Activated CD4-positive, alpha-beta T cell treated with anti-CD3 and anti-CD28 coated beads for 4 hours (primary cell): ENCODE measurements at places on chromosomes 7 and 10.

DNA sequence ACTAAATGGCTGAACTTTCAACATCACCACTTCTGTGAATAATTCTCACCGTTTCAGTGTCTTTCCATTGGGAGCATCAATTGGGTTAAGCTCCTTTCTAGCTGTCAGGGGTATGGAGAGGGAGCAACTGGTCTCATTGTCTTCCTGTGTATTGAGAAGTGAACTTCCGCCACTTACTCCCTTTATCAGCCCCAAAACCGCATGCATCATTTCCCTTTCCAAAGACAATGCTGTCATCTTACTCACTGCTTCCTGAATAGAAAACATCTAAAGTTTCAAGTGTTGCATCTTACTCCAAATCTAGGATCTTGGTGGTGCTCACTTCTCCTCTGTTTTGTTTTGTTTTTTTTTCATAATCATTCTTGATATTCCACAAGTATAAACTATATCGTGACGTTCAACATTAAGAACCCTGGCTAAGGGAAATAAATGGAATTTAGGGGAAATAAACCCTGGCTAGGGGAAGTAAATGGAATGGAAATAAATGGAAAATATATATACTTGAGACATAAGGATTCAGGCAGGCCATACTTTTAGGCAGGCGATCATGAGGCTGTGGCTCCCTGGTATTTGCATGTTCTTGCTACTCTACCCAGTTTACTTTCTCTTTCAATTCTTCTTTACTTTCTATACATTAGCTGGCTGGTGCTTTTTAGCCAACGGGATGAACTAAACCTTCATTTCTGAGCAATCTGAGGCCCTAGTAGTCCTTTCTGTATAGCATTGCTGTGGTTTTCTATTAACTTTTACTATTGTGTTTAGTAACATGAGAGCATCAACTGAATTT is 371.9 kb downstream of the BMPER start:
- DNase-seq: no peak

- DNase-seq: no peak
These were observed 735 bp downstream of the ZNF394 start for GRCh38 chr7:99499371-99499720.

DNA sequence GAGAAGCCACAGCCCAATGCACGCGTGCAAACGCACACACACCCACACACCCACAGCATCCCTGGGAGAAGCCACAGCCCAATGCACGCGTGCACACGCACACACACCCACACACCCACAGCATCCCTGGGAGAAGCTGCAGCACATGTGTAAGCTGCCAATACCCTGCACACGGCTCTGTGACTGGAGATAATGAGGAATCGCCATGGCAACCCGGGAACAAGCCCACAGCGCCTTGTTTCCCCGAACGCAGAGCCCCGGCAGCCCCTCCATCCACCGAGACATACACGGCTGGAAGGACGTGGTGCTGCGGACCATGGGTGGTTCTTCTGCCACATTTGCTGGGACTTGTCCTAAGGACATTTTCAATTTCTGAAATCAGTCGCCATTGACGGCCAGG is 221.3 kb downstream of the PTPRN2 start:
- DNase-seq: no peak

- DNase-seq: no peak
These were observed 1.0 kb upstream of the NRP1 start for GRCh38 chr10:33335551-33335800.

DNA sequence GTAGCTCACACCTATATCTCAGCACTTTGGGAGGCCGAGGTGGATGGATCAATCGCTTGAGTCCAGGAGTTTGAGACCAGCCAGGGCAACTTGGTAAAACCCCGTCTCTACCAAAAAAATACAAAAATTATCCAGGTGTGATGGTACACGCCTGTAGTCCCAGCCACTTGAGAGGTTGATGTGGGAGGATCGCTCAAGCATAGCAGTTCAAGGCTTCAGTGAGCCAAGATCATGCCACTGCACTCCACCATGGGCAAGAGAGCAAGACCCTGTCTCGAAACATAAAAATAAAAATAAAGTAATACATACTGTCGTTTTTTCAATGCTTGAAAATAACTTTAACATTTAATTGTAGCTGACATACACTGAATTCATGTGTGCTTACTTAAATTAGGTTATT is 57.3 kb downstream of the REEP3 start:
- DNase-seq: no peak

GRCh38 chr7:7745966-7746365 is 27.6 kb upstream of the RPA3 start:
- no peak for DNase-seq

DNA sequence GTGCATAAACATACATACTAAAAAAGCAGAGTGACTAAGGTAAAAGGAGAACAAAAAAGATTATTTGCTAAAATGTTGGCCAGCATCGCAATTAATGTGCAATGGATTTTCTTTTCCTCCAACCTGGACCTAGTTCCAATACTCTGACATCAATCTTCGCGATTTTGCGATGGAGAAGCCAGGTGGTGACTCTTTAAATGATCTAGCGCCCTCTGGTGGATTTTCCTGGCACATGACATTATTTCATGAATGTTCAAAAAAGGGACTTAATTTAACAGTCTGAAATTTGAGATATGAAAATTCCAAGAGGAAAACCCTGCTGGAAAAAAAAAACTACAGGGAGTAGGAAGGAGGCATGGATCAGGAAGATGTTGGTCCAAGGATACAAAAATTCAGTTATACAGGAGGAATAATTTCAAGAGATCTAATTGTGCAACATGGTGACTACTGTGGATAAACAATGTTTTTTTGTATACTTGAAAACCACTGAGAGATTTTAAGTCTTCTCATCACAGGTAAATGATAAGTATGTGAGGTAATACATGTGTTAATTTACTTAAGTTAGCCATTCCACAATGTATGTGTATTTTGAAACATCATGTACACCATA is 4.3 kb upstream of the KCNMA1 start:
- peak; percentile 17 for DNase-seq

- DNase-seq: no peak
These were observed 73.9 kb upstream of the GTF2I start for GRCh38 chr7:74583630-74584029.

- no peak for DNase-seq
These were observed 1.3 kb downstream of the SNCG start for GRCh38 chr10:86959737-86960002.

DNA sequence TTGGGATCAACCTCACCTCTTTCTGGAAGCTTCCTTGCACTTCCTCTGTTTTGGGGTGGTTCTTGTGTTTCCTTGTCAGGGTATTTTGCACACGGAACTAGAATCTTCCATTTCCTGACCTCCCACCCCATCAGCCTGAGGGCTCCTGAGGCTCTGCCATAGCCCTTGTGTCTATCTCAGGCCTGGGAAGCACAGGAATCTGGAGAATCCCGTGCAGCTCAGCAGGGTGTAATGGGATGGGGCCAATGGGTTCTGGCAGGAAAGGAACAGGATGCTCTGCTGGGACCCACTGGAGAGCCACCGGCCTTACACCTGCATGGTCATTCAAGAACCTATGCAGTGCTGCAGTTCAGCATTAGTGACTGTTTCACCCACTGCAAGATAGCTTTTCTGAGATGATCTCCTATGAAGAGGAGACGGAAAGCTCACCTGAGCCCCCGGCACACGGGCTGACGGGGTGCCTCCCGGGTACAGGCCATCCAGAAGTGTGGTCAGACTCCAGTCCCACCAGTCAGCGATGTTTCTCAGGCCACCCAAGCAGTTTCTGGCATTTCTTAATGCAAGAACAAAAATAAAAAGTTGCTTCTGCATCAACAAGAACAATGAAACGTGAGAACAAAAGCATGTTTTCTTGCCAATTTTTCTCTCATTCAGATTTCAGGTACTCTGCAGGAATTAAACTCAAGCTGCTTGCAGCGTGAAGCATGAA is 133.2 kb downstream of the PKD1L1 start:
- DNase-seq: no peak

GRCh38 chr7:98107313-98107721 is 655 bp downstream of the LMTK2 start:
- peak; percentile 21 for DNase-seq

- DNase-seq: no peak
These were observed 30.5 kb downstream of the IPMK start for GRCh38 chr10:58237014-58237834.

- DNase-seq: no peak
These were observed 121.9 kb downstream of the MAD1L1 start for GRCh38 chr7:2110610-2111396.
